Erythroblast (primary cell): ENCODE measurements at places on chromosomes 11 and 22.

DNA sequence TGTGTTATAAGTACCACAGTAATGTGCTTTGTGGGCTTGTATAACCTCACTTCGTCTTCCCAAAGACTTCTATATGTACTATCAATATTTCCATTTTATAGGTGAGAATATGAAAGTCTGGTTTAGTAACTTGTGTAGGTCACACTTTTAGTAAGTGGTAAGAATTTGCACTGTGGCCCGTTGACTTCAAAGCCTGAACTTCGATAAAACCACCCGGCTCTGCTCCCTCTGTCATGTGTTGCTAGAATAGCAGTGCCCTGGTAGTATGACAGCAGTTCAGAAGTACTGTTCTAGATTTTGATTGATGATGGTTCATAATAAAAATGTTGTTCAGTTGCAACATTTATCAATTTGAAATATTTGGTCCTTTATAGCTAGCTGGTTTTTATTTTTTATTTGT is 110.2 kb upstream of the SORL1-AS1 start:
- no peak for DNase-seq

- DNase-seq: peak; percentile 3
These were observed 179.6 kb upstream of the PDGFD start for GRCh38 chr11:104343578-104343977.

GRCh38 chr11:45024316-45024715 is 73.6 kb upstream of the TP53I11 start:
- no peak for DNase-seq

- no peak for DNase-seq
These were observed 72.2 kb upstream of the WNT11 start for GRCh38 chr11:76278526-76278925.

GRCh38 chr11:119317592-119318239 is 786 bp upstream of the MCAM start:
- no peak for DNase-seq

DNA sequence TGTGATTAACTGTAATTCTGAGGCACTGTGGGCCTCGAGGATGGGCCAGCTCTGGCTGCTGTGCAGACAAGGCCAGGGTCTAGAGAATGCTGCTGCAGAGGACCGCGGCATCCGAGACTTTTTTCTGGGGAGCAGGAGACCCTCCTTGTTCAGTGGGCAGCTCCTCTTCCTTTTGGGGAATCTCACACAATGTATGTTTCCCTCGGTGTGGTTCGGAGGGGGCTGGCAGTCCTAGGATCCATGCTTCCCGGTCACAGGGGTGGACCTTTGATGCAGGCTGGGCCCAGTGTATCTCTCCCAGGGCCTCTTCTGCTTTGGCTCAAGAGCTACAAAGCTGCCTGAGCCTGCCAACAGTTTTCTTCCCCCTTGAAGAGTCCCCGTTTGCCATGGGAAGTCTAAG is 31.5 kb downstream of the MYEOV start:
- DNase-seq: no peak

DNA sequence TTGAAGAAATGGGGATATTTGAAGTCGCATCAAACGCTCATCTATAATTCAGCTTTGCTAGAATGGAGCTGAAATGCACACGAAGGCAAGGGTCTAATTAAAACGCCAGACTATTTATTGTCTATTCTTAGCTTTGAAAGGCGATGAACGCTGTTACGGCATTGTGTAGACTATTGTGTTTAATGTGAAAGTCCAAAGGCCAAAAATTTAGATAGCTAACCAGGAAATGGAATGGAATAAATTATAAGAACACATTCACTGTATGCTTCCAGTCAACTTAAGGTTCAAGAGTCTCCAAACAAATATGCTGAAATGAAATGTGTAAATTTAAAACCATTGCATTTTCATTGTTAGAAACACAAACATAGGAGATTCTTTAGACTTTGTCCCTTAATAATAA is 186.2 kb downstream of the CWF19L2 start:
- no peak for DNase-seq

DNA sequence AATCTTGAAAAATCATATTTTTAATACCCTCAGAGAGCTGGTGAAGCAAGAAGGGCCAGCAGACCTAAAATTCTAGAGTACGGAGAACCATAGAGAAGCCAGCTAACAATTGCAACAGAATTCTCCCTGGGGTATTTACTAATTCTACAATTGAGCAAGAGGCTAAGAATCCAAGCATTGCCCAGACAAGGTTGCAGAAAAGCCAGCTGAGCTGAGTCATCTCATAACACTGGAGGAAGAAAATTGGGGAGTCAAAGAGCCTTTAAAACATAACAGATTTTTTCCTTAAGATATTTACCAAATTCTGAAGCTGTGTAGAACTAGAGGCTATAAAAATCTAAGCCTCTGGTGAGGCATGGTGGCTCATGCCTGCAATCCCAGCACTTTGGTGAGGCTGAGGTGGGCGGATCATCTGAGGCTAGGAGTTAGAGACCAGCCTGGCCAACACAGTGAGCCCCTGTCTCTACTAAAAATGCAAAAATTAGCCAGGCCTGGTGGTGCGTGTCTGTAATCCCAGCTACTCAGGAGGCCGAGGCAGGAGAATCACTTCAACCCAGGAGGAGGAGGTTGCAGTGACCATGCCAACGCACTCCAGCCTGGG is 13.6 kb upstream of the TMEM216 start:
- DNase-seq: no peak

DNA sequence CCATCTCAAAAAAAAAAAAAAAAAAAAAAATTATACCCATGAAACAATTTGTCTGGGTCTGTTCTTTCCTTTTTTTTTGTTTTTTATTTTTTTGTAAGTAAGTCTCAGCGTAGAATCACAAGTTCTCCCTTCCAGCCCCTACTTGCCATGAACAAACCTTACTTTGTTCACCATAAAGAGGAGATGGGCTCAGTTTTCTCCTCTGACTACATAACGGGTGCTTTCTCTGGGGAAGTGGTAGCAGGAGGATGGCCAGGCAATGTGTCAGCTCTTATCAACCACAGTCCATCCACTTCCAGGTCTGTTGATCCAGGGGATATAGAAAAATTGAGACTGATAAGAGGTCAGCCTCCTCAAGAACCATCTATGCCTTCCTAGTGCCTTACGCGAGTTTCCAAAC is 11.0 kb downstream of the ASCC2 start:
- no peak for DNase-seq

- DNase-seq: no peak
These were observed 745 bp upstream of the FAM118A start for GRCh38 chr22:45308957-45309421.

- DNase-seq: no peak
These were observed 172.0 kb downstream of the UVRAG start for GRCh38 chr11:75986966-75987365.

GRCh38 chr11:95054356-95054755 is 5.1 kb downstream of the KDM4F start:
- DNase-seq: no peak

DNA sequence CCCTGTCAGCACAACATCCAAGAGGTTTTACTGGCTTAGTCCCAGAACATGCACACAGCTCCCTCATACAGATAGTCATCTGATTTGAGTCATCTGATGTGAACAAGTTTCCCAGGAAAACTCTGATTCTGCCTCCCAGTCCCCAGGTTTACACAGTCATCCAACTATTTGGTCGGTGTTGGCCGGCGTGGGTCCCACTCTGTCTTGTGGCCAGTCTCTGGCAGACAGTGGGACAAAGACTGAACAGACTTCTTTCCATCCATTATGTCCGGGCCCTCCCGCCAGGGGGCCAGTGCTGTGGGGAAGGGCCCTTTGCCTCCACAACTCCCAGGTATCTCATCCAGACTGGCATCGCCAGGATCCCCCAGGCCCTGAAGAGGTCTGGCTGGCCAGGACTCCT is 60.0 kb downstream of the BTG4 start:
- no peak for DNase-seq

GRCh38 chr11:35474688-35475087 is 50.7 kb downstream of the PAMR1 start:
- DNase-seq: no peak

- peak; percentile 88 for DNase-seq
These were observed 13.2 kb downstream of the POLA2 start for GRCh38 chr11:65274735-65275682.

DNA sequence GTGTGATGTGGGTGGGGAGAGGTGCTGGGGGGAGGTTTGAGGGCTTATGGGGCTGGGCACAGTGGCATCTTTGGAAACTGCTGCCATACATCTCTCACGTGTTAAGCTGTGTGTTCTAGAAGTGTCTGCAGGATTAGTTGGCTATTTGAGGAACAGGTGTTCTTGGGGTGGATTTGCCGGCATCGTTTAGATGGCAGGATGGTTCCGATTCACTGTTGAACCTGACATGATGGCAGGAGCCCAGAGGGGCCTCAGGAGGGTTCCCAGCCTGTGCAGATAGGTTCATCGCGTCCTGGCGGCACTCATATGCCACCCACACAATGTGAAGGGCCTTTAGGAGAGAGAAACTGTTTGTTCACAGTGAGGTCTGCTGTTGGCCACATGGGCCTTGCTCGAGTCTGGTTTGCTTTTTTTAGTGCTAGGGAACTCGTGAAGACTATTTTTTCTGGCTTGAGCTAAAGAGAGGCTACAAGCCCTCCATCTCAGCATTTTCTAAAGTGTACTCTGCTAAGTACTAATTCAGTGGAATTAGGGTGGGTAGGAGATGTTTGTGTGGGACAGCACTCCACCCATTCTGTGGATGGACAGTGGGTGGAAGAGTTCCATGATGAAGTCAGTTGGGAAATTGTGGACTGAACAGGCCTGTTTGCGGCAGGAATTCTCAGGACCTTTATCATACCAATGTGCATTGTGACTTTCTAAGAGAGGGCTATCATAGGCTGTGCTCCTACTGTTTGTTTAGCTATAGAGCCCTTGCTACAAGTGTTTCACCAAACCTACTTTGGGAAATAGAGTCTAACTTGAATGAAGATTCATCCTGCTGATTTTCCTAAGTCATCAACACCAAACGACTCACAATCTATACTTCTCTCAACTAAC is 55.4 kb upstream of the PLET1 start:
- DNase-seq: no peak

- no peak for DNase-seq
These were observed 18.2 kb downstream of the ARRB1 start for GRCh38 chr11:75333022-75333806.

DNA sequence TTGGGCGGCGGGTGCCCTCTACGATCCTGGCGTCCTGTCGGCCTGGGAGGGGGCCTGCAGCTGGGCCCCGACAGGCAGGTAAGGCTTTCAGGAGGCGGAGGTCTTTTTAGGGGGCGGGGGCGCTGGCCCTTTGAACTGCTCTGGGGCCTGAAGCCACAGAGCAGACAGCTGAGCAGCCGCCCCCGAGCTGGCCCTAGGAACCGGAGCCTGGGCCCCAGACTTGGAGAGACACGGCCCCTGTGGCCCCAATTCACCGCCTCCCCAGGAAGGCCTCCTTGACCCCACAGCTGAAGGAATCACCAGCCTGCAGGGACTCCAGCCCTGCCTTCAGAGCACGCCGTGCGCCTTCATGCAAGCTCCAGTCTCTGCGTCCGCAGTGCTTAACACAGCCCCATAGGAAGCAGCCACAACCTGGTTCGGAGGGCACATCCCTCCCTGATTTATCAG is 618 bp upstream of the CERK start:
- no peak for DNase-seq

DNA sequence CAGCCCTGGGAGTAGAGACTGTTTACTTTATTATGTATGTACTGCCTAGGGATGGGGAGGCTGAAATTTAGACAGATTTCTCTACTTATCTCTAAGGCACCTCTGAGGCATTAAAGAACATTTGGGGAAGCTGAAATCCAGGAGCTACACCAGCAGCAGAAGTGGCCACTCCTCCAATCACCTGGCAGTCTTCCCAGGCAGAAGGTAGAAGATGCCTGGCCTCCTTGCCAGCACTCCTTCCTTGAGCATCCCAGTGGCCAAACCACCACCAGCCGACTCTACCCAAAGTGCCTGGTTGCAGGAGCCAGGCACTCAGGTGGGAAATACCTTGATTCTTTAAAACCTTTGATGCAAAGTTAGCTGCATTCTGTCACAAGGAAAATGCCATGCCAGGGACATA is 1.9 kb upstream of the FAT3 start:
- DNase-seq: no peak

DNA sequence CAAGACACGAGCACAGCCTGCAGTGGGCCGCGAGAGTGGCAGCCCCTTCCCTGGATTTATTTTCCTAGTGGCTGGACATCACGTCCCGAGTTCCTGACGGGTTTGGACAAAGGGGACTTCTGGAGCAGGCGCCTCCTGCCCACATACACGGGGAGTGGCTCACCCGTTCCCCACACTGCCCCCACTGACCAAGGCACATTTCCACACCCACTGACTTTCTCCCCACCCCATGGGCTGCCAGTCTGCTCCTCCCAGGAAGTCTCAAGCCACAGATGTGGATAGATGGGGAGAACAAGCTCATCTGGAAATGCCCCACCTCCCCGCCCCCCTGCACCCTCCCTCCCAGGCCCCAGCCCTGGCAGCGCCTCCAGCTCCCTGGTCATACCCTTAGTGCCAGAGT is 34.0 kb upstream of the FADD start:
- no peak for DNase-seq

DNA sequence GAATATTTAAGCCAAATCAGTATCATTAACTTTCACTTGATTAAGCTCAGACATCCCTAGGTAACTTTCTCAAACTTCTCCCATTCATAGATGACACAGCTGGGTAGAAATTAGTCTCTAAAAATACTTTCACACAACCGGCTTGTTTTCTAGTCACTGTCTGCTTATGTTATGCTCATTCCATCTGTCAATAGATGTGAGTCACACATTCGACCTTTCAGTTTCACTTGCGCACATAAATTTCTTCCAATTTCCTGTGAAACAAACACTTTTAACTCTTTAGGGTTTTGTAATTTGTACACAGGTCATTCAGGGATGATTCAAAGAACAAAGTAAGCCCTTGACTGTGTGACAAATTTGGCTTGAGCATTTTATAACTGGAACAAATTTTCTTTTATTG is 723.0 kb downstream of the KCNA4 start:
- DNase-seq: no peak

DNA sequence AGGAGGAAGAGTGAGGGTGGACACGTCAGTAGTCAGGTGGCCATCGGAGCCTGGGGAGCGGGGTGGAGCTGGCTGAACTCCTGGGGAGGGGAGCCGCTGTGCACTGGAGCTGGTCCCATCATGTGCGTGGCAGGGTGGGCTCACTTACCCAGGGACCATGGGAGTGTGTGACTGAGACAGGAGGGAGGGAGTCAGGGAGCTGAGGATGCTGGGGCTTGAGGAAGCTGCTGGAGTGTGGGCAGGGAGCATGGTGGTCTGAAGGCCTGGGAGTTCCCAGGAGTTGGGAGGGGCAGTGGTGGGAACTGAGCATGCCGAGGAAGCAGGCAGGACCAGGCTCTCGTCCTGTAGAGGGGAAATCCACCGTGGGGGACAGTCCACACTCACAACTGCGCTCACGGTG is 18.0 kb downstream of the CLDN5 start:
- no peak for DNase-seq

DNA sequence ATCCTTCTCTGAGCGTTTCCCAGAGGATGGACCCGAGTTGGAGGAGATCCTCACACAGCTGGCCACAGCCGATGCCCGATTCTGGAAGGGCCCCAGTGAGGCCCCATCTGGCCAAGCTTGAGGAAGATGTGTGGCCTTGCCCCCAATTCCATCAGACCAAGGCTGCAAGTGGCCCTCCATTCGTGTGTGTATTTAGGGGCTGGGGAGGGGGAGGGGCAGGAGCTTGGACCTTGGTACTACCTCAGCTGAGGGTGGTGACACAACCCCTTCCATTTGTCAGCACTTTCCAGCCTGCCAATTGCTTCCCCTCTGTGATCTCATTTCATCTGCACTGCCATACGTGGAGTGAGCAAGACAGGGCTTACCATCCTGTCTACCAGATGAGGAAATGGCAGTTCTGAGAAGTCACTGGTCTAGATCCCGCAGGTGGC is 1.3 kb upstream of the BBS1 start:
- no peak for DNase-seq

GRCh38 chr11:125351033-125351867 is 144.8 kb downstream of the FEZ1 start:
- no peak for DNase-seq

- DNase-seq: no peak
These were observed 27.3 kb upstream of the TCF20 start for GRCh38 chr22:42297778-42298177.
